Effector CD8-positive, alpha-beta T cell (primary cell): ENCODE measurements at places on chromosomes 12 and 14.

DNA sequence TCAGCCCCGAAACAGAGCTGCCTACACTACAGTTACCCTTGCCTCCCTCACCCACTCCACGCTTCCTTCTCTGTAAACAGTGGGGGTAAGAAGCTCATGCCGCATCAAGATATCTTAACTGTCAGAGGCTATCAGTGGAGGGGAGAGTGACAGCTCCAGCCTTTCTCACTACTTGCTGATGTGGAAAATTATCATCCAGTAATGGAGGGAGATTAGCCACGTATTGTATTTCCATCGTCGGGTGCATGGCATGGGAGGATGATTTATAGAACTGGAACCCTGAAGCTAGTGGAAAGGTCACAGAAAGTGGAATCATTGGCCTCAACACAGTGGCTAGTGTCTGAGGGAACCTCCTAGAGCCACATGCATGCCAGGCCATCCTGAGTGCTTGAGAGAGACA, 270.9 kb upstream of the FKBP4 start:
- no peak for DNase-seq

- no peak for DNase-seq
These were observed 28.3 kb downstream of the TMEM233 start for GRCh38 chr12:119621878-119622277.

DNA sequence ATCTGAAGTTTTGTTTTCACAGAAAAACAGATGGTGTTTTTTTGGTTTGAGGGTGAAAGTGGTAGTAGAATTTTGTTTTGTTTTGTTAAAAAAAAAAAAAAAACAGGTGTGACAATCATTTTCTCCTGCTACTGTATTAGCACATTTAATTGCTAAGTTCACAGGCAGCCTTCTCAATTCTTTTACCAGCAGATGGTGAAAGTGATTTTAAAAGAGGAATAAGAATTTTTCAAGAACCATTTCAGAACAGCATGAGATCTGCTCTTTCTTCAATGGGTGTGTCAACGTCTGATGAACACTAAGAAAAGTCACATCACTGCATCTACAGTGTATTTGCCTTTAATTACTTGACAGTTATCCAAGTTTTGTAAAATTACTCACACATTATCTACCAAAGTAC, 303.7 kb upstream of the USP15 start:
- DNase-seq = no peak

DNA sequence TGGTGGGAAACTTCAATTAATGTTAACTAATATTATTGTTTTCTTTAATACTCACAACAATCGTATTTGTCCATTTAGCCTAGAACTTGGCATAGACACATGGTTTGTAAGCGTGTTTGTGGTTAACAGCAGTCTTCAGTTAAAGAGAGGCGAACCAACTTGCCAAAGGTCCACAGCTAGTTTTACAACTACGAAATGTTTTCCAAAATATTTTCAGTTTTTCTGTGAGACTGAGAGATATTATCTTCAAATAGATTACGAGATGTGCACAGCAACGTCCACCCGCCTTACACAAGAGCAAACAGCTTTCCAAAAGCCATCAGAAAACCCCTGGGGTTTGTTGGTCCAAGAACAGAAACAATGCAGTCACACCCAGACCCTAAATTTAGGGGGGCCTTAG, 58.6 kb upstream of the RASSF3 start:
- no peak for DNase-seq

DNA sequence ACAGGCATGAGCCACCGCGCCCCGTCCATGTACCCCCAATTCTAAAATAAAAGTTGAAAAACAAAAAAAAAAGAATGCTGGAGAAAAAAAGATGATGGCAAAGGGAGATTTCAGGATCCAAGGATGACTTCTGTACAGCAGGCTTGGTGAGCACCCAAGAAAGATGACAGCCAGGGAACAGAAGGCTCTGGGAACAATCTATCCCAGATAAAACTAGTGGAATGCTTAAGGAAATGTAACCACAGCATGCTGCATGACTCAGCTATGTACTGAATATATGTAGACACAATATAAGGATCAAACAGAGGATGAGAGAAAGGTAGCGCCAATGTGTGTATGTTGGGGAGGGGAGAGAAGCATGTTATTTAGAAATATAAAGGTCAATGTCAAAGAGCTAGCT, 123.7 kb upstream of the TMTC1 start:
- no peak for DNase-seq

GRCh38 chr12:131832321-131833231, 4.4 kb downstream of the MMP17 start:
- DNase-seq = no peak

DNA sequence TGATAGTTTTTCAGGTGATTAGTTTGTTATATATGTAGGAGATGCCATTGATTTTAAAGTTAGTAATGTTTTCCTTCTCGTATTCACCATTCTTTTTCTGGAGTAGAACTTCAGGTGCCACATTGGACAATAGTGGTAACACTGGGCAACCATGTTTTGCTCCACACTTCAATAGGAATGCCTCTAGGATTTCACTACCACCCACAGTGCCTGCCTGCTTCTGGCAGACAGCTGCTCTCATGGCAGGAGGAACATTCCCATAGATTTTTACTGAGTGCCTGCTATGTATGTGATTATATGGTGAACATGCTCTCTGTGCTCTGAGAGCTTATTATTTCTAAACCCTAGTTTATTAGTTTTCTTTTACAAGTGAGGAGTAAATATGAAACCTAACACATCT, 53.7 kb downstream of the GCH1 start:
- DNase-seq = no peak

DNA sequence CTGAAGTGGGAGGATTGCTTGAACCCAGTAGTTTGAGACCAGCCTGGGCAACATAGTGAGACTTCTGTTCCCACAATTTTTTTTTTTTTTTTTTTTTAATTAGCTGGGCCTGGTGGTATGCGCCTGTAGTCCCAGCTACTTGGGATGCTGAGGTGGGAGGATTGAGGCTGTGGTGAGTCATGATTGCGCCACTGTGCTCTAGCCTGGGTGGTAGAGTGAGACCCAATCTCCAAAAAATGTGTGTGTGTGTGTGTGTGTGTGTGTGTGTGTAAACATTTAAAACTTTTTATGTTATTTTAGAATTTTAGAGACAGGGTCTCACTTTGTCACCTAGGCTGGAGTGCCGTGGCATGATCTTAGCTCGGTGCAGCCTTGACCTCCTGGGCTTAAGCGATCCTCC, 6.8 kb downstream of the PPP1R36 start:
- DNase-seq = no peak
